GM04504 (cell line): ENCODE measurements at places on chromosomes 2 and 18.
A peak's percentile ranks its signal among the peaks of the same experiment; 100 is the strongest.

GRCh38 chr2:232365621-232366321 lies 12.8 kb upstream of the ALPP start:
- DNase-seq = no peak

DNA sequence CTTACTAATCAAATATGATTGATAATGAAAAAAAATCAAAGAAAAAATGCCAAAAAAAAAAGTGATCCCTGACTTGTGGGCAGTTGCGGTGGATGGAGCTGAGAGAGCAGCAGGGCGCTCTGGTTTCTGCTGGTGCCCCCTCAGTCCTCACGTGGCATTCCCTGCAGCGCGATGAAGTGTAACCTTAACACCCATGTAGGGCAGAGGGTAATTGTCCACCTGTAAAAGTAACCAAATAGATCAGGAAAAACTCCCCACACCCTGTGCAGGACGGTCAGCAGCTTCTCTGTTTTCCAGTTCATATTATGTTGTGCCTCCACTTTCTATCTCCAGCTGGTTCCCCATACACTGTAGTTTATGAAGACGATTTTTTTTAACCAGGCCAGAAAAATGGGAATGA lies 25.0 kb downstream of the COA5 start:
- DNase-seq = no peak

GRCh38 chr2:191114403-191114886 lies 36.3 kb downstream of the STAT4 start:
- DNase-seq = no peak

DNA sequence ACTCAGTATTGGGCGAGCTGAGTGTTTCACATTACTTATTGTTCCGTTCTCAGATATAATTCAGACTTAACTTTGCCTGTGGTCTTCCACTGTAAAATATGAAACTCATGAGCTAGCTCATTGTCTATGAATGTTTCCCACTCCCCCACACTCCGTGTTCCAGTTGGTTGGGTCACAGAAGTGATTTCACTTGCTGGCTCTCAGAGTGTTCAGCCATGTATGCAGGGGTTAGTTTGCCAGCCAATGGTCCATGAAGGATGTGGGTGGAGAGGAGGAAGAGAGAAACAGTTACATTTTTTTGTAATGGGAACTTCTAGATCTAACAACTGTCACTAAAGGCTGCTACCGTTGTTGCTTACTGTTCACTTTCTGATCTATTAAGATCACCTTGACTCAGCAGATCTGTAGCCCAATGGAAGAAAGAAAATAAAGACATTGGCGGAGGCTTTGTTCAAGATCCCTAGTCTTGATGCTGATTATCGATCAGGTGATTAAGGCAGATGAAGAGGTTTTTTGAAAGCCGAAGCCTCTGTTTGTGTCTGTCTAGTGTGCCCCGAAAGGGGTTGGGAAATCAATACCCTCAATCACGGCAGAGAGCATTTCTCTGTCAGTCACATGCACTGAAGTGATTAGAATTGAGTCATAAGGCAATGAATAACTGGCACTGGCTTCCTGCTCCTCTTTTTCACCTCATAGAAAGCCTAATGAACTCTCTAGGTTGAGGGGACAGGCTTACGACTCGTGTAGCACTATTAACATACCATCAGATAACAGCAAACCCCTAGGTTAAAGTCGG lies 279.7 kb upstream of the FIGN start:
- DNase-seq = no peak

GRCh38 chr2:221477714-221478484 lies 94.2 kb downstream of the EPHA4 start:
- DNase-seq = no peak

DNA sequence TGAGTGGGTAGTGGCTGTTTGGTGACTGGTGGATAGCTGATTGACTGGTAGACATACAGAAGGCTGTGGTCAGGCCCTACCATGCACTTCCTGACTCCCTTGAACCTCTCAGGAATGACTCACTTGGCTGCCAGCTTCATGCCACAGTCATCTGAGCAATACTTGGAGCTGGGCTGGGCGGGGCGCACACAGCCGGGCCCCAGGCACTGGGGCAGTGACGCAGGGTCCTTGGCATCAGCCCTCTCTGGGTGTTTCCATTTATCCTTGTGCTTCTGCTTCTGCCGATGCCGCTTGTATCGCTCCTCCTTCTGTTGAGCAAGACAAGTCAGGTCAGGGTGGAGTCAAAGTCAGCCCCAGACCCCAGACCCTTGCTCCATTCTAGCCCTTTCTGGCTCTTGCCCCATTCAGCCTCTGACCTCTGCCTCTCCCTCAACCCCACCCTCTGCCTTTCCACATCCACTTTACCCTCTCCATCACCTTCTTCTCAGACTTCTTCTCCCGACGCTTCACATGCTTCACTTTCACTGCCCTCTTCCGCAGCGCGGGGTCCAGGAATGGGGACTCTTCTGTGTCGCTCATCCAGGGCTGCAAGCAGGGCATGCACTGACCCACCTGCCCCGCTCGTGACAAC lies 3.0 kb upstream of the MBD1 start:
- DNase-seq = no peak

GRCh38 chr18:22224339-22224738 lies 55.0 kb downstream of the GATA6 start:
- no peak for DNase-seq

DNA sequence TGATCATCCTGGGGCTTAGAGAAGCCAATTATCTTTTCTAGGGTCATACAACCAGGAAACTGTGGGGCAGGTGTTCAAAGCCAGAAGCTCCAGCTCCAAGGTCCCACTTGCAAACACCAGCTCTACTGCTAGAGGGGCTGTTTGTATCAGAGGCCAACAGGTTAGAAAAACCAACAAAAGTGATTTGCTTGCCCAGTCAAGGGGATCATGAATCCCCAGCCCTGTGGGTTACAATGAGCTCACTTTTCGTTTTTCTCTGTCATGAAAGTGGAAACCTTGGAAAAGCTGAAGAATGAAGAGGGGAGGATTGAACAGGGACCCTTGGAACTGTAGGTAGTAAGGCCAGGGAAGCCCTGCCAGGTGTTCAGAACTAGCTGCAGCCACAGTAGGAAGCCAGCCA lies 119.2 kb downstream of the SPP2 start:
- no peak for DNase-seq

DNA sequence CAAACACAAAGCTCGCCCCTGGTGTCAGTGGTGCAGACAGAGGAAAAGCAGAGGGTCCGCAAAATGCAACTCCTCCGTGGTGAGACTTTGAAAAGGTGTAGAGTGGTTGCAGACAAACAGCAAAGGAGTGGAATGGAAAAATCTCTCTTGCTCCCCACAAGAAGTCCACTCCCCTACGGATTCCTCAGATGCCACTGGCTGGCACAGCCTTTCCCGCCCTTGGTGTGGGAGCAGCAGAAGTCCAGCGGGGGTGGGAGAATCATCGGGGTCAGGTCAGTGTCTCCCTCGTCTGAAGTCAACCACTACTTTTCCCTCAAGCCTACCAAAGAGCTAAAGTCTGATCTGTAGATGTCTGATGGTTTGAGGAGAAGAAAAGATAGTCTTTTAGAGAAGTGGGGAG lies 22.3 kb upstream of the B3GNT7 start:
- DNase-seq = no peak

- no peak for DNase-seq
These were observed 341.5 kb upstream of the TMEFF2 start for GRCh38 chr2:192535956-192536921.

GRCh38 chr2:159243529-159243928 lies 43.0 kb downstream of the WDSUB1 start:
- DNase-seq = no peak

DNA sequence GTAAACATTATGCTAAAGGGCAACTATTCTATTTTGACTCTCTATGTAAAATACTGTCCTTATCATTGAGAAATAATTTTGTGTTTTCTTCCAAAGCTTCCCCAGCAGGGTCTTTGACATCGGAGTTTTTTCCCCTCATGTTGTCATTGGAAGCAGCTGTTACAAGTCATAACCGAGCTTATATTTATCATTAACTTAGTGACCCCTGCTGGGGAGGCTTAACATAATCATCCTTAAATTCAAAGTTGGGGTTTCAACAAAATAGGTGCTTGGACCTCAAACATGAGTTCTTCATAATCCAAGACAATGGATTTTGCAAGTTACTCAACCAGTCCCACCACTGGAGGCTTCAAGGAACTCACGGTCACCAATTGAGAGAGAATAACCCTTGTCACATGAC lies 330.9 kb downstream of the DCC start:
- peak; percentile 6 for DNase-seq
